CD4-positive, alpha-beta memory T cell (primary cell): ENCODE measurements at places on chromosomes 5 and 9. TPM values are rescaled to one million over a fixed set of nuclear protein-coding genes. Genes with fewer than 3 reads are reported as not detected.
A peak's percentile ranks its signal among the peaks of the same experiment; 100 is the strongest.

The SQSTM1 gene
- polyA plus RNA-seq = 188 TPM

DNA sequence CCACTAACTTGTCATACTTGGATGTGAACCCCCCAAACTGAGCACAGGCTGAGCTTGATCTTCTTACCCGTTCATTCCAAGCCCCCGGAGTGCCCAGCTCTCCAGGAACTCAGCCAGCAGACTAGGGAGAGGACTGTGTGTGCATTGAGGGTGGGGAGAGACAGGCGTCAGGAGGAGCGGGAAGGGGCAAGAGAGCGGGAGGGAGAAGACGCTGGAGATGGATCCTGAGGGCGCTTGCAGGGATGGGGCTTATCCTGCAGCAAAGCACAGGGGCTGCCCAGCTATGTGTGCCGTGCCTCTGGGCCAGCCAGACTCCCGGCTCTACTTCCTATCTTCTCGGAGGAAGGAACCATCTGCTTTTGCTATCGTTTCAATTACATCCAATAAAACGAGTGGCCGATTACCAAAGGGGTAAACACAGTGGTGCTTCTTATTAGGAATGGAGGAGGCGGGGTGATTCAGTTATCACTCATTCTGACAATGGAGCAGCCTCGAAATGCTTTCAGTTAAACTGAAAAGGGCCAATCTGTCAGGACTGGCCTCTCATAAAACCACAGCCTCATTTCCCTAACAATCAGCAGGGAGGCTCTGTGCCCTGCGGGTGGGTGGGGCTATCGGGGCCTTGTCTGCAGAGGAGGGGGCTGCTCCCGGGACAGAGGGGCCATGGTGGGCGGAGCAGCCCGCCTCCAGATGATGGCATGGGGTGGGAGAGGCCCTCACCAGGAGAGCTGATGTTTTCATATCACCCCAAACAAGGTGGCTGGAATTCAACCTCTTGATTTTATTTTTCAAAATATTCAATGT, 168.2 kb downstream of the DAB2IP start:
- H3K27ac ChIP-seq = no peak overlapping the region
- no peak overlapping the region for H3K4me3 ChIP-seq
- no peaks in the 10 kb centered on the region for H3K36me3 ChIP-seq
- no peaks in the 10 kb centered on the region for H3K27me3 ChIP-seq

- H3K36me3 ChIP-seq = no peaks in the 10 kb centered on the region
- no peak overlapping the region for H3K27ac ChIP-seq
- no peaks in the 10 kb centered on the region for H3K4me1 ChIP-seq
- H3K27me3 ChIP-seq = no peaks in the 10 kb centered on the region
- H3K4me3 ChIP-seq = no peak overlapping the region
Measured at GRCh38 chr5:88872971-88873370, 10.0 kb downstream of the MEF2C start.

DNA sequence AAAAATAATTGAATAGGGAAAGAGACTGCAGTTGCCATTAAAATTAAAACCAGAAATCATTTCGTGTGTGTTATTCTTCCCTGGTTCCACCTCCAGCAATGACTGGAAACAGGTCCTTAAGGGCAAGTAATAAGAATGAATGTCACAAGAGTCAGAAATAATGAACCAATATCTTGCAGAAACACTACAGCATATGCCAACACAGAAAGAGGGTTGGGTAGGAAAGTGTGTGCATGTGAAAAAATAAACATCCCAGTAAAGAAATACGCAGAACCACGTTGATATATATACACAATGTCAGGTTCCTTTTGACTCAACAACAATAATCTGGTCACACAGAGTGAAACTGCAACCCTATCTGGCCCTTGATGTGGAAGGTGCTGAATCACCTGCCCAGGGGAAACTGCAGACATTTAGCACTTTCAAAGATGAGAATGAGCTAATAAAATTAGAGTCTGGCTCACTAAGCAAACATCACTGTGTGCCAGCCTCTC, 15.0 kb downstream of the HMHB1 start:
- H3K27ac ChIP-seq = no peak overlapping the region
- H3K4me1 ChIP-seq = peaks cover 27% of the 10 kb centered on the region
- H3K4me3 ChIP-seq = no peak overlapping the region

- H3K4me3 ChIP-seq = no peak overlapping the region
- no peaks in the 10 kb centered on the region for H3K36me3 ChIP-seq
- no peak for DNase-seq
- no peaks in the 10 kb centered on the region for H3K4me1 ChIP-seq
Measured at GRCh38 chr9:101727612-101728524, 10.6 kb downstream of the GRIN3A start.

DNA sequence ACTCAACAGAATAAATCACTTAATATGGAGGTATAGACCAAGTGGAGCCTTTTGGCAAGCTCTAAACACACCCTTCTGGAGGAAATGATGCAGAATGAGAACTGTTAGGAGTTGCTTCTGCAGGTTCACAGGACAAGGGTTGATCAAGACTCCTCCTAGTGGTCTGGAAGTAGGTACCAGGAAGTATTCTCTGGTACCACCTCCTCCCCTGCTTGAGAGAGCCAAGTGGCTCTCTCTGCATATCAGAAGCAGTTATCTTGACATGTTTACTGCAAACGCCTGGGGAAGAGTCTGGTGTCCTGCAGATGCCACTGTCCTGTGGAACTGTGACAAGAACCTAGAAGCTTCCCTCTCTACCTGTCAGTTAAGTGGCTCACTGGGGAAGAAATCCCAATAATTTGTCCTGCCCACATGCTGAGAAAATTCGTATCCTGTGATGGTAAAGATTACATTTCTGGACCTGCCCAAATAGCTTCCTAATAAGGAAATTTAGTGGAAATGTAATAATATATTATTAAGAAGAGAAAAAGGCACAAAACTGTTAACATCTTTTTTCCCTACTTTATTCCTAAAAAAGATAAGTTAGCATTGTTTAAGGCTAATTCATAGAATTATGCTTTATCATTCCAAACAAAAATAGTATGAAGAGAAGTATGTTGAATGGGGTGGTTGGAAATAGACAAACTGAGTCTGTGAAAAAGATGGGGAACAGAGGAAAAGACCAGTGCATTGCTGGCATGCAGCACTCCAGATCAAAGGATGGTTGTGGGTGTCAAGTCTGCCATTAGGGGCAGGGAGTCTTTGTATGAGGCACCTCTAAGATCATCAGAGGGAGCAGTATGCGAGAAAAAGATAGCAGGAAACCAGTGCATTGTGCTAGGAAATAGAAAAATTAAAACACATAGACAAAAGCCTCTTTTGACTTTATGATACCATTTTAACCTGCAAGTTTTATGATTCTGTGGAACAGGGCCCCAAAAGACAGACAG, 118.8 kb downstream of the CDC42SE2 start:
- peak; percentile 81 for DNase-seq
- H3K27ac ChIP-seq = peak overlapping the region; percentile 99
- peaks cover 100% of the 10 kb centered on the region for H3K4me1 ChIP-seq
- H3K4me3 ChIP-seq = no peak overlapping the region
- peaks cover 24% of the 10 kb centered on the region for H3K36me3 ChIP-seq
